ENCODE measurements at places on chromosomes 2 and 18. TPM values are rescaled to one million over a fixed set of nuclear protein-coding genes. Genes with fewer than 3 reads are reported as not detected.

The SP5 gene
- polyA plus RNA-seq = 0.54 TPM

The TDRD15 gene
- polyA plus RNA-seq = 0.01 TPM

The COL4A4 gene
- under 0.01 TPM for polyA plus RNA-seq

The C2orf66 gene
- polyA plus RNA-seq = not detected

The YES1 gene
- 35.9 TPM for polyA plus RNA-seq

The ASB18 gene
- 0.09 TPM for polyA plus RNA-seq

The TANC1 gene
- polyA plus RNA-seq = 14.7 TPM

The TSPYL6 gene
- not detected for polyA plus RNA-seq

The CCDC68 gene
- 36.5 TPM for polyA plus RNA-seq

The MRO gene
- 19.2 TPM for polyA plus RNA-seq

The GREB1L gene
- 0.52 TPM for polyA plus RNA-seq

GRCh38 chr2:238772635-238773297 is 75.1 kb upstream of the TWIST2 start:
- no peak for DNase-seq

DNA sequence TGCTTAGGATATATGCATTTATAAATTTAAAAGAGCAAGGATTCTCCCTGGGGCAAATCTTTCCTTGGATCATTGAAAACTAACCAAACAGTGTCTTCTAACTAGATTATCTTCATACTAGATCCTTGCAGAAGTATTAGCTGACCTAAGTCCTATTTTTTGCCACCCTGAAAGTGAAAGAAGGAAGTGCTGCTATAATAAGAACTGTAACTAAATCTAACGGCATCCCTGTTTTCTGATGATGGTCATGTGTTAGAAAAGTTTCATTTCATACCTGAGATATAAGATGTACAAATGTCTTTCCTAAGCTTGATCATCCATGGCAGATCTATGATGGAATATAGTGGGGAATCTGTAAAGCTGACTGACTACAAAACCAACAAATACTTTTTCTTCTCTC is 102.7 kb downstream of the MAP2 start:
- peak; percentile 38 for DNase-seq

DNA sequence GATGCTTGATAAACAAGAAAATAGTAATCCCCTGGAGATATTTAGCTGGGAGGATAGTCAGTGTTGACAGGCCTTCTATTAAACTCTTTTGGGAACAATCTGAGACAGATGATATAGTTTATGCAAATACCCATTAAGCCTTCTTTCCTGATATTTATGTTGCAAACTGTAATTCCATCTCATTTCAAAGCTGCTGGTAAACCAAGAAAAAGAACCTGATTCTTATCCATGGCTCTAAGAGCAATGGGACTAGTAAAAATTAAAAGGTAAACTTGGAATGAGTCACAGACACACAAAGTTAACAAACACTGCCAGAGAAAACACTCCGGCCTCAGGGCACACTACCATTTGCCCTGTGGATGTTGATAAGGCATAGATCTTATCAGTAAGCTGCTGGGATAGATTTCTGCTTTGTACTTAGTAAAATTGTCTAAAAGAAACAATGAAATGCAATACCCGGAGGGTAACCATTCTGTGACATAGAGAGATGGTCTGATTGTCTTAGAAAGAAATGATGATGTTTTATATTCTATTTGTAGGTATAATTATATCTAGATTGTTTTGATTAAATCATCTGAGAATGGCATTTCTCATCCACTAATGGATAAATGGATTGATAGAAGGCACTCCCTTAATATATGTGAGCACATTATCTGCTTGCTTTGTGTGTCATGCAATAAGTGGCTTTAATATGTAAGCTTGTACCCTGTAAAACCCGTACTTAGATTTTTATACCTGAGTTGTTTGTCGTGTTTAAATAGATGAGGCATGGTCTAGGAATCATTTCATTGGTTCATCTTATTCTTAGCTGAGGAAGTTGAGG is 13.2 kb downstream of the GALR1 start:
- no peak for DNase-seq

GRCh38 chr18:8735274-8735673 is 29.9 kb downstream of the MTCL1 start:
- no peak for DNase-seq

GRCh38 chr2:105397953-105398335 is 907 bp downstream of the FHL2 start:
- DNase-seq = no peak

DNA sequence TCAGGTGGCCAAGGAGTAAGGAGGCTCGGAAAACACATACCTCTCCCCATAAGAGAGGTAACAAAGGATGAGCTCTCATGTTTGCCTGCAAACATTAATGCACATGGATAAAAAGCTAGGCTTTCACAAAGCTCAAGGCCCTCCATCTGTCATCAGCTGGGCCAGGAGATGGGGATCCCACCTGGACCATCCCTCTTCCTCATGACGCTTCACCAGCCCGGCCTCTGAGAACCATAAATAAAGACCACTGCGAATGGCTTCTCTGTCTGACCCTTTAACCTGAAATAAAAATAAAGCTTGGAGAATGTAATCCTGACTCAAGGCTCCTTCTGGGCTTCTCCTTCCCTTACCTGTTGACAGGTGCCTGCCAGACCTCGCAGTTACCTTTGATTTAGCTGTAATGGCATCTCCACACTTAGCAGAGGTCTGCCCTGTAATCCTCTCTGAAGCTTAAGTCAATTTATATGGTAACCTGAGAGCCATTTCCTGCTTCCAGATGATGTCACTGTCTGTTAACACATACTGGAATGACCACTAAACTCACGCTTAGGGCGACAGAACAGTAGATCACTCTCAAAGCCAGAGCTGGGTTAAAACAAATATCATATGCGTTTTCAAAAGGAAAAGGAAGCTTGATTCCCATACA is 29.3 kb upstream of the FOXI3 start:
- DNase-seq = no peak

DNA sequence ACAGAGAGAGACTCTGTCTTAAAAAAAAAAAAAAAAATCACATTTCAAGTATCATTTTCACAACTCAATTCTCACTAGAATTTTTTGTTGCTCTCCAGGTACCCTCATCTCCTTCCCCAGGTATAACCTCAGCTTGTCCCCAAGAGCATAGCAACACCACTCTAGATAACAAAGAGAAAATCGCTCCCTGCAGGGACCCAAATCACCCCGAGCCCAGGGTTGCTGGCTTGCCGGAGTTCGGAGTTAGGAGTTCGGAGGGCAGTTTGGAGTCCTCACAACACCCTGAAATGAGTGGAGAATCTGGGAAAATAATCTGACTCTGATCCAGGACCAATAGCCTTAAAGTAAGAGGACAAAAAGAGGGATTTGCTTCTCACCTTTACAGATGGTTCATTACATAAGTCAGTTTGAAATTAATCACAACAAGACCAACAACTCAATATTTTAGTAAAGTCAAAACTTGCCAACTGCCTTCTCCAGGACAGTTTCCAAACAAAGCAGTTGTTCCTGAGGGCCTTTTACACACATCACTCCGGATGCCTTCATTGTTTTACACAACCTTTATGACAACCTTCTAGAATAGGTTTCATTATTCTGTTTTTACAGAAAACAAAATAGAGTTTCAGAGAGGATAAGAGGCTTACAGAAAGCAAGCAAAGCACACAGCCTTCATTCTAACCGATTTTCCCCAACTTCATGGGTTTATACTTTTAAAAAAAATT is 59.1 kb downstream of the C2orf76 start:
- DNase-seq = no peak

DNA sequence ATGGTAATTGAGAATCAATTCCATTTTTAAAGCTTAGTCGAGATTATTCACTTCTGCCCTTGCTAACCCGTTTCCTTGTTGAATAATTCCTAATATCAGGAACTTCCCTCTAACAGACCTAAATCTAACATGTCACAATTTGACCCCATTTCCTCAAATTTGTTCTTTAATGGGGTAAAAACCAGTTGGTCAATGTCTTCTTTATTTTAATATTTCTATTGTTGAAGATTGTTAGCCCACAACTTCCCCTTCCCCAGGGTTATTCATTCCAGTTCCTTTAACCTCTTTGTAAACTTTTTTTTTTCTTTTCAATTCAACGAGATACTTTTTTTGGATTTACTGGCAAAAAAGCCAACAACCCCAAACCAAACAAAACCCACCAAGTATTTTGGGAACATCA is 7.3 kb downstream of the TNFRSF11A start:
- DNase-seq = no peak

DNA sequence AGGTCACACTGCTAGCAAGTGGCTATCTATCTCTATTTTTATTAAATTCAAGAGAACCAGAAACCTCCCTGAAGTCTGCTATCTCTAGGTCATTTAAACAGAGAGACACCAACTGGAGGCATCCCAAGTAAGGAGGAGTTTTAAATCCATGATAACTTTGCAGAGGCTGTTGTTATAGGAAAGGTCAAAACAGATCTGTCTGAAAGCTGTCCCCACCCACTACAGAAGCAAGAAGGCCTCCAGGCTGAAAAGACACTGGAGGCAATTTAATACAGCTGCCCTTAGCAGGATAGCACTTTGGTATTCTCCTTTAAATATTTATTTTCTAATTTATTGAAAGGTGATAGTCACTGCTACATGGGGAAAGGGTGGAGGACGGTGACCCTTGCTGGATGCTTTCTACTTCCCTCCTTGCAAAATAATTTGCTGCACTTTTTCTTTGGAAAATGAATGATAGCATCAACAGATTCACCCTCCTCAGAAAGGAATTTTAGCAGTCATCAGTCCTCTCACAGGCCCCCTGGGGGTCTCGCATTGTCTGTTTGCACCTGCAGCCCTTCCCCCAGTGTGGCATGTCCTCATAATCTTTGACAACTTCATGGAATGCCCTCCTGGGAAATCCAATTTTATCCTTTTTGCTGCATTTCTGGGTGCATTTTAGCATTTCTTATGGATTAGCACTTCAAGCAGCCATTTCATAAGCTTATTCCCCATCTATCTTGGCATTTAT is 429.5 kb upstream of the TNP1 start:
- no peak for DNase-seq

All from small intestine (tissue), 16 donors.